ENCODE measurements at places on chromosomes 12 and 14. TPM values are rescaled to one million over a fixed set of nuclear protein-coding genes. Genes with fewer than 3 reads are reported as not detected.

CCDC175 gene
- total RNA-seq = not detected

LRRC74A gene
- not detected for total RNA-seq

PMCH gene
- not detected for total RNA-seq

SMIM41 gene
- not detected for total RNA-seq

SOCS2 gene
- total RNA-seq = 28.0 TPM

NPFF gene
- not detected for total RNA-seq

TMTC1 gene
- not detected for total RNA-seq

DCAF5 gene
- 44.6 TPM for total RNA-seq

ASIC1 gene
- 10.1 TPM for total RNA-seq

ZFHX2 gene
- total RNA-seq = 1.1 TPM

TSPAN19 gene
- total RNA-seq = not detected

NRL gene
- total RNA-seq = 3.1 TPM

TAS2R31 gene
- total RNA-seq = 3.0 TPM

WSCD2 gene
- total RNA-seq = not detected

PHC1 gene
- total RNA-seq = 25.0 TPM

TBX5 gene
- total RNA-seq = not detected

KCNC2 gene
- not detected for total RNA-seq

LRRIQ1 gene
- not detected for total RNA-seq

PLCZ1 gene
- not detected for total RNA-seq

EGLN3 gene
- total RNA-seq = 18.6 TPM

SERPINA9 gene
- not detected for total RNA-seq

ZDHHC17 gene
- total RNA-seq = 33.4 TPM

WNT5B gene
- total RNA-seq = not detected

KLRB1 gene
- 3.8 TPM for total RNA-seq

TAS2R46 gene
- 1.2 TPM for total RNA-seq

TTC6 gene
- total RNA-seq = not detected

DDN gene
- total RNA-seq = 0.17 TPM

FLRT2 gene
- not detected for total RNA-seq

AQP5 gene
- not detected for total RNA-seq

LRP1-AS gene
- total RNA-seq = not detected

MIP gene
- not detected for total RNA-seq

GABARAPL1 gene
- total RNA-seq = 5.5 TPM

MYF6 gene
- not detected for total RNA-seq

KERA gene
- total RNA-seq = not detected

POLE2 gene
- 32.3 TPM for total RNA-seq

Measured in activated CD4-positive, alpha-beta T cell treated with anti-CD3 and anti-CD28 coated beads, Interleukin-2, amount 10 ng/mL, durations not matched to agents 7 days and 5 days (primary cell).